ENCODE measurements at places on chromosomes 7 and 10.
A peak's percentile ranks its signal among the peaks of the same experiment; 100 is the strongest.

DNA sequence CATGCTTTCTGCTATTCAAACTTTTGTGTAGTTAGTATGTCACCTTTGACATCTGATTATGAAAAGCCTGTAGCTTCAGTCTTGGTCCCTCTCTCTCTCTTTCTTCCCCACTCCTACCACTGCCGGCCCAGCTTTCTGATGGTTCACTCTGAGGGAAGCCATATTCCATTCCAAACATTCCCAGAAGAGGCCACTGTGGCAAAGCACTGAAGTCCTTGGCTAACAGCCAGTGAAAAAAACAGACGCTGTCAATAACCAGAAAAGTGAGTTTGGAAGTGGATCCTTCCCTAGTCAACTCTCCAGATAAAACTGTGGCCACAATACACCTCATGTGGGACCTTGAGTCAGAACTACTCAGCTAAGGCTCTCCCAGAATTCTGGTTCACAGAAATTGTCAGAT, 950.7 kb upstream of the PHF14 start:
- DNase-seq: no peak

DNA sequence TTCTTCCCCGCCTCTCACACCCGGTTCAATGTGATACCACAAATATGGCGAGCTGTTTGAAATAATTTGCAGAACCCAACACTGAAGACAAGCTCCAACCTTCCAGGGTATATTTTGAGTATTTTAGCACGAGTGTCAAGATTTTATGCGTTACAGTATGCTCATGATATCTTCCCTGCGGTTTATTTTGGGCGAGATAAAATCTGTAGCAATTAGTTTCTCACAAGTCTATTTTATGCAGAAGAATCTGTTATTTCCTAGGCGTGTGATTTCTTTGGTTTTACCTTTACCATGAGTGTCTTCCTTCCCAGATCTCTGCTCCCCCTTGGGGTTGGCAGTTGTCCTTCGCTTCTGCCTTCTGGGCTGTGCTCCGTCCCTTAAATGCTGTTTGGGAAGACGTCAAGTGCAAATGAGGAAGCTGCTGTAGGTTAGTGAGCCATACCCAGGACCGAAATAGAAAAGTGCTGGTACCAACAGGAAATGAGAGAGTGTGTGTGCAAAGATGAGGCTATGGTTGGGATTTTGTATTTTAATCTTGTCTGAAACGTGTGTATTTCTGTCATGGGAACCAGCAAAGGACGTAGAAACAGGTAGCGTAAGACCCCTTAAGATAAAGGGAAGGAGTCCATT, 299.8 kb downstream of the KLF6 start:
- no peak for DNase-seq

GRCh38 chr7:124856299-124856888, 73.2 kb downstream of the POT1 start:
- DNase-seq: peak; percentile 39

GRCh38 chr7:107996072-107996882, 6.7 kb downstream of the LAMB1 start:
- DNase-seq: no peak

DNA sequence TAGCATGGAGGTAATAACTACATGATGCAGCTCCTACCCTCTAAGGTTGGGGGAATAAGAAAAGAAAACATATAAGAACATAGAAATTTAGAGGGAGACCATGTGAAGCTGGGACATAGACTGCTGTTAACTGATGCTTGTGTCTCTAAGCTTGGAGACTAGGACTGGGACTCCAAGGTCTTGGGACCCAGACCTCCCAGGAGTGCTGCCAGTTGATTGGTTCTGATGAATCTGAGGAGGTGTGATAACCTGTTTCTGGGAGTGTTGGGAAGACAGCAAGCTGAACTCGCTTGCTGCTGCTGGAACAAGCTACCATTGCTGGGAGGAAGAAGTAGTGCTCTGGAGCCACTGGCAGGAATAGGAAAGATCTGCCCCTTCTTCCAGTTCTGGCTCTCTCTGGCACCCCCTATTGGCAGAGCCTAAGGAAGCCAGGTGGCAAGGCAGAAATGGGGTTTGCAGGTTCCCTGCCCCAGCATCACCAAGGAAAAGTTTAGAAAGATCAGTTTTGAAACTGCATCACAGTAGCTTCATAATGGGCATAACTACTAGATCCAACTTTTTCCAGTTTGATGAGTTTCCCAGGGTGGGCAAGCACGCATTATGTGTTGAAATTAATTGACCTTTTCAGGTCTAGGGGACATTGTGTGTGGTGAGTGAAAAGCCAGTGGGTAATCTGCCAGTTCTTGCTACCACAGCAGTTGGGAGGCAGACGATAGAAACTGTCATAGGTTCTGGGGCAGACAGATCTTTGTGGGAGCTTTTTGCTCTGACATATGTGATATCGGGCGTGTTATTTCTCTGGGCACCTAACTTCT, 140.7 kb downstream of the SND1 start:
- DNase-seq: peak; percentile 33
